ENCODE measurements at places on chromosomes 13 and 19. TPM values are rescaled to one million over a fixed set of nuclear protein-coding genes. Genes with fewer than 3 reads are reported as not detected.

GRCh38 chr13:49532593-49532992, 36.8 kb downstream of the PHF11 start:
- no peak for DNase-seq

GRCh38 chr13:74305876-74306275, 171.7 kb upstream of the KLF12 start:
- no peak for DNase-seq

DNA sequence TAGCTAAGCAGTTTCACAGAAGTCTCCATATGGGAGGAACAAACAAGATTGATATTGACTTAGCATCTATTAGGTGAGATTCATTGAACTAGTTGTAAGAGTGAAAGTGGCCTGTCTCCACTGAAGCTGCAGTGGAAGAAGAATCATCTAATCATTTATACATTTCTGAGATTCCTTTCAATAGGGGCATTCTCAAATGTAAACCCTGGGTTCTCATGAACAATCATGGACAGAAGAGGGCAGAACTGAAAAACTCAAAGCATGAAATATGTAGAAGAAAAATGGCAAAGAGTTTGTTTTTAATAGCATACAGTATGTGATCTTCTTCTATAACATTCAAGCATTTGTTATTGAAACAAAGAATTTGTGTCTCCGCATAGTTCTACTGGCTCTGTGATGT, 17.6 kb upstream of the POSTN start:
- DNase-seq: no peak

GRCh38 chr19:47258895-47259555, 2.7 kb downstream of the CCDC9 start:
- no peak for DNase-seq

DNA sequence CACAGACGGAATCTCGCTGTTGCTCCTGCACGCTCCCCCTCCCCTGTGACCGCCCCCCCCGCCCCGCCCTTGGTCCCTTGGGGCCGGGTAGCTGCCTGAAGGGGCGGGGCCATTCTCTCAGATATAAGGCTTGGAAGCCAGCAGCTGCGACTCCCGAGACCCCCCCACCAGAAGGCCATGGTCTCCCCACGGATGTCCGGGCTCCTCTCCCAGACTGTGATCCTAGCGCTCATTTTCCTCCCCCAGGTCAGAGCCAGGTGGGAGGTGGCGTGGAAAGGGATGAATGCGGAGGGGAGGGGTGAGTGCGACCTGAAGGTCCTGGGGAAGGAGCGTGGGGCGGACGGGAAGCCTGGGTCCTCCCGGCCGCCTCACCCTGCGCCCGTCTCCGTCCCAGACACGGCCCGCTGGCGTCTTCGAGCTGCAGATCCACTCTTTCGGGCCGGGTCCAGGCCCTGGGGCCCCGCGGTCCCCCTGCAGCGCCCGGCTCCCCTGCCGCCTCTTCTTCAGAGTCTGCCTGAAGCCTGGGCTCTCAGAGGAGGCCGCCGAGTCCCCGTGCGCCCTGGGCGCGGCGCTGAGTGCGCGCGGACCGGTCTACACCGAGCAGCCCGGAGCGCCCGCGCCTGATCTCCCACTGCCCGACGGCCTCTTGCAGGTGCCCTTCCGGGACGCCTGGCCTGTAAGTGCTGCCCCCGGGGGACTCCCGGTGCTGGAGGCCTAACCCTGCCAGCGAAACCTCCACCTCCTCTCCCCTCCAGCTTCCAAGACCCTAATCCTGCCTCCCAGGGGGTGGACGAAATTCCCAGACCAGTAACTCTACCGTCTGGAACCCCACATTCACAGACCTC, at the start of gene DLL3:
DLL3 (plus strand) TSS at position 150 of the 845 bp plus-strand sequence; CDS start at position 178, 28 bp downstream.
- DNase-seq: no peak

DNA sequence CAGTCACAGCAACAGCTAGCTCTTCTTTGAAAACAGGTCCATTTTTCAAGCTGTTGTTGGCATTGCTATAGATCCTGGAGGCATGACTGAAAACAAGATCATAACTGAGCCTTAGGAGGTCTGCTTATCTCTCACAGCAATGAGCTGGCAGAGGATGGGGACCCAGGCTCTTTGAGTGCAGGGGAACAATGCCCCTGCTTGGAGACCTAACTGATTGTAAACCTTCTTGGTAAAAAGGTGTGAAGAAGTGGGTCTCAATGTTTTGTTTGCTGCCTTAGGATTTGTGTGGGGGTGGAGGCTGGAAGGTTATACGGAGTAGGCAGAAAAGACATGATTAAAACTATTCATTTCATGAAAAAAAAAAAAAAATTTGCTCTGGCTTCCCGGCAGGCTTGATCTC, 94.6 kb downstream of the EFNB2 start:
- peak; percentile 64 for DNase-seq

GRCh38 chr13:52020191-52020590, 4.3 kb upstream of the UTP14C start:
- no peak for DNase-seq

- no peak for DNase-seq
Measured at GRCh38 chr19:41328157-41328841, 18.3 kb downstream of the CCDC97 start.

LYPD5 gene
- total RNA-seq: 12.0 TPM

CFD gene
- total RNA-seq: 616 TPM

DPY19L3 gene
- total RNA-seq: 13.6 TPM

Measured in esophagus muscularis mucosa (tissue), 4 donors.